ENCODE measurements at places on chromosomes 13 and 19.
A peak's percentile ranks its signal among the peaks of the same experiment; 100 is the strongest.

- no peak for DNase-seq
Observed at GRCh38 chr13:39362652-39363381, 240.2 kb downstream of the LHFPL6 start.

DNA sequence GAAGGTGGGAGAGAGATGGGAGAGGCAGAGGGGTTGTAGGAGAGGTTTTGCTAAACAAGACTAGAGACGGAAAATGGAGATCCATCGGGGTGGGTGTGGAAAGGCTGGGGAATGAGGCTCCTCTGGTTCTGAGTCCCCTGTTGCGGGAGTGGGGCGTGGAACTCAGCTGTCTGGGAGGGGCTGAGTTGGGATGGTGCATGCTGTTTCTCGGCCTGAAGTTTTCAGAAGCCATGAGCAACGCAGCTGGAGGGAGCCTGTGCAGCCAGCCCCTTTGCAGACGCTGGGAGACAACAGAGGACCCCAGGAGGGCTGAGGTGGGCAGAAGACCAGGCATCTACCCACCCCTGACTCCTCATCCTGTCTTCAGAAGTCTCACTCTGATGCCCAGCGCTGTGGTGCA is 7.4 kb upstream of the GIPR start:
- DNase-seq: no peak

DNA sequence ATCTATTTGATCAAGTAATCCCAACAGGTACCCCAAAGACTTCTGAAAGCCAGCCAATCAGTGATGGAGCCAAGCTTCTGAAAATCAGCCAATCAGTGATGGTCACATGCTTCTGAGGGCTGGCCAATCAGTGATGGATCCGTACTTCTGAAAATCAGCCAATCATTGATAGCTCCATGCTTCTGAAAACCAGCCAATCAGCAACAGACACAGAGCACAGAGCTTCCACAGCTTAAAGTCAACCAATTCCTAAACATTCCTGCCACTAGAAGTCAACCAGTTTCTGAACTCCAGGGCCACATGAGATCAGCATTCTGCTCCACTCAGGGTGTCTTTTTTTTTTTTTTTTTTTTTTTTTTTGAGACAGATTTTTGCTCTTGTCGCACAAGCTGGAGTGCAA is 8.2 kb upstream of the HSD17B14 start:
- no peak for DNase-seq

DNA sequence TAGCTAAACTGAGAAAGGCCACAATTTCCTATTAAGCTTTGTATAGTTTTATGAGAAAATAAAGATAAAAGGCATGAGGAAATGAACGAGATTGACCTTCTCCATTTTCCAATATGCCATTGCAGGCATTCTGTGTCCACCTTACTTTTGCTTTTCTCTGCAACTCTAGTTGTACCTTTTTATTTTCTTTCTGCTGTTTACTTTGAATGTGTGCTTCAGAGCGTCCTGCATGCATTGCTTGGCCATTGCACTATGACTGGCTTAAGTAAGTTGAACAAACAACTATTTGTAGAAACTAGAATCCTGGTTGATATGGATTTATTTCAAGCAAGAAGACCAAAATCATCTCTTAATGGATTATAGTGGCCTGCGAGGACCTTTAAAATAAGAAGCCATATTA is 510.3 kb downstream of the GPC6 start:
- no peak for DNase-seq

DNA sequence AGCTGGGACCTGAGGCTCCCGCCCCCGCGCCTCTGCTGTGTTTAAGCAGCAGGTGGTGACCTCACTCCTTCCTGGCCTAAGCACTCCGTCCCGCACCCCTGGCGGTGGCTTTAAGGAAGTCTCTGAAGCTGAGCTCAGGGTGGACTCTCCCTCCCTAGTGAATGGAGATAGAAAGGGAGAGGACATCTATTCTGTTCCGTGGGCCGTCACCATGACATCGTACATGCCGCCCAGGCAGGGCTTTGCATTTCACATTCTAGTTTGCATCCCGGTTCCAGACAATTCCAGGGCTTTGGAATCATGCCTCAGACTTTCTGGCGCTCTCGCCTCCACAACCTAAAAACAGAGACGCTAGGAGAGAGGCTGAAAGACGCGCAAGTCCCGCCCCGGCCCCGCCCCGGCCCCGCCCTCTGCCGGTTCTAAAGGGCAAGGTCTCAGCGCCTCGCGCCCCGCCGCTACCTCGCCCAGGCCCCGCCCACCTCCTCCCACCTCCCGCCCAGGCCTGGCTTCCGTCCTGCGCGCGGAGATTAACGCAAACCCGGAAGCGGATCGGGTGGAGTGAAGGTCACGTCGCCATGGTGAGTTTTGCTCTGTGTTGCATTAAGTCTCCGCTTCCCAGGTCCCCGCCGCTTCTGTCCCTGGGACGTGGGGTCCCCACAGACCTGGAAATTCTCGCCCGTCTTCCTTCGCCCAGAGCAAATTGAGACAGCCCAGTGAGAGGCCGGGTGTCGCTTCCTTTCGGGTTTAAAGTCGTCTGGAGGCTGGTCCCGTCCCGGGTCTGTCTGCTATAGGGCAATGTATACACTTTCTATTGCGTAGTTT is at the start of gene ZNF808:
ZNF808 (plus strand) TSS at position 535 of the 822 bp plus-strand sequence. CDS start 15,617 bp downstream, outside the sequence.
- peak; percentile 96 for DNase-seq

- DNase-seq: no peak
Observed at GRCh38 chr13:99970651-99971575, 654 bp downstream of the ZIC5 start.

GRCh38 chr13:22369090-22369489 is 698.2 kb downstream of the FGF9 start:
- DNase-seq: no peak

DNA sequence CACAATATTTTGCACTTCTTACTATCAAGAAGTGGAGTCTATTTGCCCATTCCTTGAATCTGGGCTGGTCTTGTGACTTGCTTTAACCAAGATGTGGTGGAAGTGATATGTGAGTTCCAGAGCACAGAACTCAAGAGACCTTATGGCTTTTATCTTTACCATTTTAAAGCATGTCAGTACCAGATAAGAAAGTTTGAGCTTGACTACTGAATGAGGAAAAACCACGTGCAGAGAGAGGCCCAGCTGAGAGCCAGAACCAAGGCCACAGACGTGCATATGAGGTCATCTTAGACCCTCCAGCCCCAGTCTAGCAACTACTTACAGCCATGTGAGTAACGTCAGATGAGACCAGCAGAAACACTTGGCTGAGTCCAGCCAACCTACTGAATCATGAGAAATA is 6.3 kb upstream of the CDK8 start:
- DNase-seq: no peak

- peak; percentile 19 for DNase-seq
Observed at GRCh38 chr19:36032251-36033104, at the start of gene CLIP3. CLIP3 (minus strand) TSS chr19:36032873; CDS start chr19:36032357, 516 bp downstream.

DNA sequence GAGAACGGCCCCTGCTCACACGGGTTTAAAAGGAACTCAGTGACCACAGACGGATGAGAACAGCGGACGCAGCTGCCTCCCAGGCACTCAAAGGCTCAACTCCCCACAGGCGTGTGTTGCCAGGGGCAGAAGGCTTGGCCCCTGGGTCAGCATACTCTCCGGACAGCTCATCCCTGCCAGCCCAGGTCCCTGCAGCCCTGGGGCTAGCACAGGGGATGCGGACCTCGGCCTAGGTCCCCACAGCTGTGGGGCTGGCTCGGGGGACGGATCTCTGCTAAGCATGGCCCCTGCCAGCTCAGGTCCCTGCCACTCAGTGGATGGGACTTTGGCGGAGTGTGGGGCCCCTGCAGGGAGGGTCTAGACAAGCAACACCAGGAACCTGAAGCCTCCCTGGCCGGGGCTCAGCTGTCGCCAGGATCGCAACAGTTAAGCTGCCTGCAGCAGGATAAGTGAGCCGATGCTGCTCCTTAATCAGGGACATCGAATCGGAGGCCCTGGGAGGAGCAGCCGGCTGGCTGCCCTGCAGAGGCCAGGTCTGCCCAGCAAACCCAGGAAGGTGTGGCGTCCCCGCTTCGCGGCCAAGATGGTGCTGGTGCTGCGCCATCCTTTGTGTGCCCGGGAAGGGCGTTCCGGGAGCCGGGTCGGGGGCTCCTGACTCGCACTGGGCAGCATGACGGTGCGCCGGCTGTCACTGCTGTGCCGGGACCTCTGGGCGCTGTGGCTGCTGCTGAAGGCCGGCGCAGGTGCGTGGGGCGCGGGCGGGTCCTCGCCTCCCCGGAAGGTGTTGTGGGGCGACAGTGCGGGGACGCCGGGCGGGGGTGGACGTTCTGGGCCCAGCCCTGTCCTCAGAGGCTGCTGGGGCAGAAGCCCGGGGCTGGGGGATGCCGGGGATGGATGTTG is 32.5 kb downstream of the MCF2L start:
- no peak for DNase-seq

DNA sequence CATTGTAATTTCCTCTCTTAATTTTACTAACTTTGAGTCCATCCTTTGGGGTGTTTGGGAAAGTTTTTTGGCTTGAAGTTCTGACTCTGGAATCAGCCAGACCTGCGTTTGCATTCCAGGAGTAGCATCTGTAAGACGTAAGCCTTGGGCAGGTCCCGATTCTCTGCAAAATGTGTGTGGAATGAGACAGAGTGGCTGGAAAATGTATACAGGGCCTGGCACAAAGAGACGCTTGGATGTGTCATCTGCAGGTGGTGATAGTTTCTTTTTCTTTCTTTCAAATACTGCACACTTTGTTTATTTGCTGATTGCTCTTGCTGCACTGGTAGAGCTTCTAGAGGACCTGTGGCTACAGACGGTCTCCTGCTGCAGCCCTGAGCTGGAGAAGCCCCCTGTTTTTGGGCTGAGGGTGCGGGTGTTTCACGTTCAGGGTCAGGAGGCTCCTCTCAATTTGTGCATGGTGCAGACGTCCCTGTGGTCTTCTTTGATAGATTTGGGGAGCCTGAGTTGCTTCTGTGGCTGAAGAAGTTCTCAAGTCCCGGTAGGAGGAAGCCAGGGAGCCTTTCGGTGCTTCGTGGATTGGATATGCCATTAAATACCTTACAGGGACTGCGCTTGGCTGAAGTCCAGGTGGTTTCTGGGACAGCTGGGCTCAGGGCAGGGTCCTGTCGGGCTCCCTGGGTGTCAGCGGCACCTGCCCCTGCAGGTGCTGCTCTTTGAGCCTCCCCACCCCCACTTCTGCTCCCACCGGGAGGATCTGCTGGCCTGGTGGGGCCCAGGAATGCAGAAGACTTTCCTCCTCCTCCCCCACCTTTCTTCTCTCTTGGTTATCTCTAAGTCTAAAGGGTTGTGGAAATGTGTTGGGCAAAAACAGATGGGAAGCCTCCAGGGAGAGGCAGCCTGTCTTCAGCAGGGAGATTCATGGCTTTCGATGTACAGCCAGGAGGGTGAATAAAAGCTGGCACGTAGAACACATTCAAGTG is 44.0 kb upstream of the GAS6 start:
- no peak for DNase-seq

DNA sequence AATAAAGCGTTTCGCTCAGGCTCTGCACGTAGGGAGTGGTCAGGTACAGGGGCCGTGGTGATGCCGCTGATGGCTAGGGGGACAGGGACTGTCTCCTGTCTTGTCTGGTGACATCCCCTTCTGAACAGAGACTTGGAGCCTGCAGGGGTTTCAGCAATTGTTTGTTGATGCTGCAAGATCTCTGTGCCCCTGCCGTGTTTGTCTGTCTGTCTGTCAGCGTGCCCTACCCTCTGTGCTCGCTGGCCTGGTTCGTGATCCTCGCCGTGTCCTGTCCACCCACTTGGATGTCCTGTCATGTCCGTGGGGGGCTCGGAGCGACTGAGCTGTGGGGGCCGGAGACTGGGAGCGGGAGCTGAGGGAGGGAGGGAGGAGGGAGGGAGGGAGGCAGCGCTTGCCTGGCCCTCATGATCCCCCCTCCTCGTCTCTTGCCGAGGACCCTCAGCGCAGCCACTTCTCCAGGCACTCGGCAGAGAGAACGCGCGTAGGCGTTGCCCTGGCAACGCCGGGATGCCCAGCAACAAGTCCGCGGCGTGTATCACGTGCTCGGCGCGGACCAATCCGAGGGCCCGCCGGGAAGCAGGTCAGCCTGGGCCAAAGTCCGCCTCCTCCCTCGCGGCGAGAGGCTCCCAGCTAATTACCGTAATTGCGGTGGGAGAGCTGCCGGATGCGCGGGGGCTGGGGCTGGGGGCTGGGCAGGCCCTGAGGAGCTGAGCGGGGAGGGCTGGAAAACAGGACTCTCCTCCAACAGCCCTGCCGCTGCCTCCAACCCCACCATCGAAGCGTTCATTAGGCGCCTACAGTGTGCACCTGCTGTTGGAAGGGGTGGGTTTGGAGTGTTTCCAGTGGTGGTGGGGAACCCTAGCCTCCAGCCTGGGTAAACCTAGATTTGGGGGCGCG is 31.9 kb upstream of the FEM1A start:
- DNase-seq: peak; percentile 31

DNA sequence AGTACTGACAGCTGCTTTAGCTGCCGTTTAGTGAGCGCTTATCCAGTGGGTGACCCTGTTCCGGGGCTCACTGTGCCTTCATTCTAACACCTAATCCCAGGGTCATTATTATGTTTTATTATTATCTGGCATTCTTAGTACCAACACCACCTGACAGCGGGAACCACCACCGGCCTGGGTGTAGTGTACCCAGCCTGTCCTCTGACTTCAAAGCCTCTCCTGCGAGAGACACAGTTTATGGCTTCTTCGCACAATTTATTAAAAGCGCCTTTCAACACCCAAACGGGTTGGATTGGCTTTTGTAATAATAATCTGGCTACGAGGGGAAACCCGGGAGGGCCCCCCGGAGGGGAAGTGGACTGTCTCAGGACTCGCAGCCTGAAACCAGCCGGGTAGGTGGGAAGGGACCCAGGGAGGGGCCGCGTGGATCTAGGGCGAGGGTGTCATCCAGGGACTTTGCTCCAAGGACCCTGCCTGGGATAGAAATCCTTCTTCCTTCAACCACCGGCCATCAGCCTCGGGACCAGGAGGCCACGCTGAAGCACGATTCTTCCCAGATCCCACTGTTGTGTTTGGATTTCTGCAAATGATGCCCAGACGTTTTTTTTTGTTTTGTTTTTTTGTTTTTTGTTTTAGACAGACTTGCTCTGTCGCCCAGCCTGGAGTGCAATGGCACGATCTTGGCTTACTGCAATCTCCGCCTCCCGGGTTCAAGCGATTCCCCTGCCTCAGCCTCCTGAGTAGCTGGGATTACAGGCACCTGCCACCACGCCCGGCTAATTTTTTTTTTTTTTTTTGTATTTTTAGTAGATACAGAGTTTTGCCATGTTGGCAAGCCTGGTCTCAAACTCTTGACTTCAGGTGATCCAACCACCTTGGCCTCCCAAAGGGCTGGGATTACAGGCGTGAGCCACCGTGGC is 1.6 kb upstream of the ZBTB7A start:
- no peak for DNase-seq

DNA sequence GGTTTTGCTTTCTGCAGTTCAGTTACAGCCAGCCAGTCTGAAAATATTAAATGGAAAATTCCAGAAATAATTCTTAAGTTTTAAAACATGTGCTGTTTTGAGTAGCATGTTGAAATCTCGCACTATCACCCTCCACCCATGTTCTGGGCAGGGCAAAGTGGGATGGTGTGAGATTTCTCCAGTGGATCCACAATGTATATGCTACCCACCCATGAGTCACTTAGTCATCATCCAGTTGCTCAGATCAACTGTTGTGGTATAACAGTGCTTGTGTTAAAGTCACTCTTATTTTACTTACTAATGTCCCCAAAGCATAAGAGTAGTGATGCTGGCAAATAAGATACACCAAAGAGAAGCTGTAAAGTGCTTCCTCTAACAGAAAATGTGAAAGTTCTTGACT is 56.4 kb downstream of the CYSLTR2 start:
- DNase-seq: no peak

- no peak for DNase-seq
Observed at GRCh38 chr13:64866331-64866730, 2363.8 kb downstream of the PCDH9 start.

GRCh38 chr19:7751157-7751783 is 3.9 kb upstream of the CD209 start:
- DNase-seq: no peak
